ENCODE measurements at places on chromosomes 7 and 10.

GRCh38 chr10:95656291-95657164 lies at the start of gene ALDH18A1:
Gene ALDH18A1, minus strand, starts transcription at chr10:95656711. Its CDS starts 3,334 bp downstream, at chr10:95653377.
- H3K27me3 ChIP-seq: no peaks in the 10 kb centered on the region
- H3K36me3 ChIP-seq: no peaks in the 10 kb centered on the region
- peak within 1 kb of the TSS; percentile 27 for H3K27ac ChIP-seq
- H3K4me3 ChIP-seq: peak within 1 kb of the TSS; percentile 66
- H3K4me1 ChIP-seq: peaks cover 13% of the 10 kb centered on the region

DNA sequence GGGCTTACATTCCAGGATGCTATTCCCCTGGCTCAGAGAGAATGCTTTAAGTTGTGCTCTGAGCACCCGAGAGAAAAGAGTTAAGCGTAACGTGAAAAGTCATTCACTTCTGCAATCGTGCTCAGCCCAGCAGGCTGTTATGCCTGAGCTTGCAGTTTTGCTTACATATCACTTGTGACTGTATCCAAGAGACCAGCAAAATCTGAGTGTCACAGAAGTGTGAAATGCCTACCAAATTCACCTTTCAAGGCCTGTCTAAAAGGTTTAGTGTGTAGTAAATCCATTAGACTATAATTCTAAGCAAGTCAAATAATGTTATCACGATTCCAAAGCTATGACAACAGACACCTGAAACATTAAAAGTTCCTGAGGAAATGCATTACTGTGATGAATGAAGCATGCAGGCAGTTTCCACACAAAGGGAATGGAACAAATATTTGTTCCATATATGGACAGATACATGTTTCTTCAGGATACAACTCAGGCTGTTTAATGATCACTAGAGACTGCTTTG lies 20.1 kb downstream of the ITGB1 start:
- no peaks in the 10 kb centered on the region for H3K27me3 ChIP-seq
- DNase-seq: no peak
- H3K36me3 ChIP-seq: peaks cover 8% of the 10 kb centered on the region
- peaks cover 32% of the 10 kb centered on the region for H3K4me1 ChIP-seq
- H3K4me3 ChIP-seq: no peak overlapping the region

DNA sequence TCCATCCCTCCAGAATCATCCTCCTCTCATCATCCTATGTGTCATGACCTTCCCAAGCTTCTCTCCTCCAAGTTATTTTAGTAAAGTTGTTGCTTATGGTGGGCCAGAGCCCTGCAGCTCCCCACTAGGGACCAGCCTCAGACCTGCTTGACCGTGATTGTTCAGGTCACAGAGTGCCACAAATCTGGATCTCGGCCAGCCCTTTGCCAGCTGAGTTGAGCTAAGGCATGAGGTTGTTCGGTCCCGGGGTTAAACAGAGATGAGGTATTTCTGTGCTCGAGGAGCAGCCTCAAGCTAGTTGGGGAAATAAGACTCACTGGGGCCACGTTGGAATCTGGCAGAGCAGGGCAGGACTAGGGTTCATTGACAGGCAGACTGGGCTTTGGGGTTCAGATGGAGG lies 66.3 kb upstream of the PPIF start:
- no peak overlapping the region for H3K4me3 ChIP-seq
- H3K36me3 ChIP-seq: peaks cover 27% of the 10 kb centered on the region
- H3K27ac ChIP-seq: no peak overlapping the region
- DNase-seq: no peak
- H3K27me3 ChIP-seq: no peaks in the 10 kb centered on the region

- H3K4me3 ChIP-seq: no peak overlapping the region
- H3K27me3 ChIP-seq: peaks cover 13% of the 10 kb centered on the region
These were observed 49.3 kb downstream of the DENND2A start for GRCh38 chr7:140591180-140591902.

- no peak overlapping the region for H3K4me3 ChIP-seq
- no peaks in the 10 kb centered on the region for H3K36me3 ChIP-seq
- H3K27ac ChIP-seq: no peak overlapping the region
- no peak for DNase-seq
- no peaks in the 10 kb centered on the region for H3K27me3 ChIP-seq
These were observed 14.4 kb downstream of the PROSER2 start for GRCh38 chr10:11837372-11838161.

DNA sequence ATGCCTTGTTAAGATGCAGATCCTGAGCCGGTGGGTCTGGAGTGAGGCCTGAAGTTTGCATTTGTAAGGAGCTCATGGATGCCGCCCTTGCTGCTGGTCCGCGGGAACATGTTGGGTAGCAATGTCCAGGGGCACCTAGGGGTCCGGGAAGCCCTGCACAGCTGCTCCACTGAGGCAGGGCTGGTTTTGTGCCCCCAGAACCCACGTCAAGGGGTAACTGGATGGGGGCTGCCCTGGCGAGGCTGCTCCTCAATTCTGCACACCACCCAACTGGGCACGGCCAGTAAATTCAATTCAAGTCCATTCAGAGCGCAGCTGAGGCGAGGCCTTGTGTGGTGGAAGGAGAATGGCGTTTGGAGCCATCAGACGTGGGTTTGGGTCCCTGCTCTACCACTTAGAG lies 246.3 kb upstream of the PITRM1 start:
- no peaks in the 10 kb centered on the region for H3K4me1 ChIP-seq
- DNase-seq: no peak
- H3K36me3 ChIP-seq: no peaks in the 10 kb centered on the region
- no peaks in the 10 kb centered on the region for H3K27me3 ChIP-seq
- no peak overlapping the region for H3K4me3 ChIP-seq
- H3K27ac ChIP-seq: no peak overlapping the region

GRCh38 chr10:69506834-69507713 lies 55.8 kb downstream of the TSPAN15 start:
- H3K27ac ChIP-seq: no peak overlapping the region
- DNase-seq: no peak
- peaks cover 5% of the 10 kb centered on the region for H3K4me1 ChIP-seq
- H3K36me3 ChIP-seq: no peaks in the 10 kb centered on the region
- H3K4me3 ChIP-seq: no peak overlapping the region
- H3K27me3 ChIP-seq: no peaks in the 10 kb centered on the region

DNA sequence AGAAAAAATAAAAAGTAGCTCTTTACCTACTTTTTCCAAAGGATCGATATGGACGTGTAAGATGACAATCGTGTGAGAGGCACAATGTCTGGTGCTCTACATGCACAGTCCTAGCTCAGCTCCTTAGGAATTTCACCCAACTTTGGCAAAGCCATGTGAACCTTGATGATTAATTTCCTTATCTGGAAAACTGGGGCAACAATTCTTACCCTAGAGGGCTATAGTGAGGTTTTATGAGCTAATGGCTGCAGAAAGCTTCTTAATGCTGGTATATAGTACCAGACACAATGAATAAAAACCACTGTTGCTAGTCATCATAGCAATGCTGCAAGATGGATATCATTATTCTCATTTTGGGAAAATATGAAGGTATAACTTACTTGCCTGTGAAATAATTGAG lies 202.7 kb downstream of the PARD3 start:
- no peak overlapping the region for H3K4me3 ChIP-seq
- no peaks in the 10 kb centered on the region for H3K27me3 ChIP-seq
- H3K36me3 ChIP-seq: no peaks in the 10 kb centered on the region
- H3K4me1 ChIP-seq: no peaks in the 10 kb centered on the region

- no peak overlapping the region for H3K27ac ChIP-seq
- no peaks in the 10 kb centered on the region for H3K4me1 ChIP-seq
- no peak for DNase-seq
- no peaks in the 10 kb centered on the region for H3K36me3 ChIP-seq
These were observed 73.2 kb downstream of the GPR37 start for GRCh38 chr7:124692425-124692824.

DNA sequence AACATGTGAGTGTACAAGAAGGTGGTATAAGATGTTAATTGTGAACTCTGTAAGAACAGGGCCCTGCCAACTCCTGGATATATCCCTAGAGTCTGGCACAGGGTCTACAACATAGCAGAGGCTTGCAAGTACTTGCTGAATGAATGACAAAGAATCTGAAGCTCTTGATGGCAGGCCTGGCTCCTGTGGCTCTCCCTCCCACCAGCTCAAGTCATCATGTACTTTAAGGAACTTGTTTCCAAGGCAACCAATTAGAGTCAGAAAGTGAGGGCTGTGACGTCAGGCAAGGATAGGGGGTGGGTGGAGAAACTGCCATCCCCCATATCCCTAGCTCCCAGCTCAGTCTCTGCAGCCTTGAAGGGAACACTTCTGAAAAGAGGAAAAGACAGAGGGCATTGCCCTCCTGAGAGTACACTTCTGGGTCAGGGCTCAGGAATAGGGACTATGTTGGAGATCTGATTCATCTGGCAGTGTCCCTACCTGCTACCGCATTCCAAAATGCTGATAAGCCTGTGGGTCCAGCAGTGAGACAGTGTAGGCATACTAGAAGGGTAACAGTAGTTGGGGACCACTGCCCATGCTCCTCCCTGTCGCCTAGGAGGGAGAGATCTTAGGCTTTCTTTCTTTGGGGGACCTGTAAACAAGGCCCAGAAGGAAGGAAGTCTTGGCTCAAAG lies 34.6 kb upstream of the BTRC start:
- no peaks in the 10 kb centered on the region for H3K27me3 ChIP-seq
- DNase-seq: no peak
- no peaks in the 10 kb centered on the region for H3K36me3 ChIP-seq
- no peak overlapping the region for H3K4me3 ChIP-seq

DNA sequence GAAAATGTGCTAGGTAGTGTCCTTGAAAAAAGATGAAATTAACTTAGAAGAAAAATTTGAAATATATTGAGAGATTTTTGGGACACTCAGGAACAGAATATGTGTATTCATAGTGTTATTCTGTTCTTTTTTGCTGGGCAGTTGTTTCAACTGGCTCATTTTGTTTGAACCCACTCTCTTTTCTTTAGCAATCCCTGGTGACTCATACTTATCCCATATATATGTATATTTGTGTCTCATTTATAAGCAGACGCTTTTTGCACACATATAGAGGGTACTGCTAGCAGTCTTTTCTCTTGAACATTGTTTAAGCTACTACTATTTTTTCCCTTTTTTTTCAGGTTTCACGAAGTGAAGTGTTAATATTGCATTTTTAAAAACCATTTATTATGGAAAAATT lies 1.9 kb downstream of the EXOC6 start:
- DNase-seq: no peak
- H3K27me3 ChIP-seq: no peaks in the 10 kb centered on the region
- peaks cover 26% of the 10 kb centered on the region for H3K4me1 ChIP-seq
- no peaks in the 10 kb centered on the region for H3K36me3 ChIP-seq

GRCh38 chr7:38825721-38826440 lies 83.1 kb downstream of the VPS41 start:
- H3K27me3 ChIP-seq: no peaks in the 10 kb centered on the region
- no peak overlapping the region for H3K4me3 ChIP-seq
- H3K4me1 ChIP-seq: peaks cover 10% of the 10 kb centered on the region
- peaks cover 13% of the 10 kb centered on the region for H3K36me3 ChIP-seq

Data from B cell (primary cell).